ENCODE measurements at places on chromosomes 4 and X.

- DNase-seq = no peak
Observed at GRCh38 chr4:60617731-60618130, 582.4 kb upstream of the ADGRL3 start.

DNA sequence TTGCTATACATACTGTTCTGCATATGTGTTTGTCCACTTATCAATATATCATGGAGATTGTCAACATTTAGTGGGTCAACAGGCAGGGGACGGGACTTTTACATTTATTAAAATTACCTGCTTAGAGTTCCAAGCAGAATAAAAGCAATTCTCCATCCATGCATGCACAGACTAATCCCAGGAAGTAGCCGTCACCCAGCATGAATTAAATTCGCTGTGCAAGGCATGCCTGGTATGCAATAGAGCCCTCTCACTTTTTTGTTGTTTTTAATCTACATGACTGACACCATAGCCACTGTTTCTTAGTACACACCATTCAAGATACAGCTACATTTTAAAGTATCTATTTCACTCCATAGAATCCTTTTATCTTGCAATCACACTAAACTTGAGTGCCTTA is 108.9 kb downstream of the USP46 start:
- no peak for DNase-seq

GRCh38 chr4:4320951-4321714 is 31.1 kb downstream of the ZBTB49 start:
- no peak for DNase-seq

- DNase-seq = no peak
Observed at GRCh38 chrX:23885803-23886202, 21.9 kb downstream of the APOO start.

GRCh38 chr4:73583666-73584065 is 36.6 kb downstream of the RASSF6 start:
- no peak for DNase-seq

DNA sequence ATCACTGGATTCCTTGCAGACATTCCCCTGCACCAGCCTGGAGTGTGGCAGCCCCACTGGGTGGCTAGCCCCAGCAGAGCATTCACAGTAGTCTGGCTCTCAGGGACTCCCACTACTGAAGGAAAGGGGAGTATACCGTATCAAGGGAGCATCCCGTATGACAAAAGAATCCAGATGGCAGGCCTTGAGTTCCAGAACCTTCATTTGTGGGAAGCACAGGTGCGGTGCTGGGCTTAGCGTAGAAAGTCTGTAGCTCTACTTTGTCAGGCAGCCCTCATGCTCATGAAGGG is 79.6 kb downstream of the CENPC start:
- DNase-seq = no peak

DNA sequence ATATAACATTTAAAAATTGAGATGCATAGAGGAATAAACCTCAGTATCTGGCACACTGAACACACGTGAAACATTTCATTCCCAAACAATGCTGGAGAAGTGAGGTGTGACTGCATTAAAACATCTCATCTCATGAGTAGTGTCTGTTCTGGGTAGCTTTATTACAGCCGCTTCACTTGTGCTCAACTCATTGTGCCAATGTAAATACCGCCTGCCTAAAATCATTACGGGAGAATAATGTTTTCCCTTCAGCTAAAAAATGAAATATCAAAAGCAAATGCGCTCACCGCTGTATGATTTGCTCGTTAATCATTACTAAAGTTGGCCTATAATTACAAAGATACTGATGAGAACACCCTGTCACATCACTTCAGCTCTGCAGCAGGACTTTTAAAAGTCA is 110.2 kb upstream of the PRPS2 start:
- no peak for DNase-seq

DNA sequence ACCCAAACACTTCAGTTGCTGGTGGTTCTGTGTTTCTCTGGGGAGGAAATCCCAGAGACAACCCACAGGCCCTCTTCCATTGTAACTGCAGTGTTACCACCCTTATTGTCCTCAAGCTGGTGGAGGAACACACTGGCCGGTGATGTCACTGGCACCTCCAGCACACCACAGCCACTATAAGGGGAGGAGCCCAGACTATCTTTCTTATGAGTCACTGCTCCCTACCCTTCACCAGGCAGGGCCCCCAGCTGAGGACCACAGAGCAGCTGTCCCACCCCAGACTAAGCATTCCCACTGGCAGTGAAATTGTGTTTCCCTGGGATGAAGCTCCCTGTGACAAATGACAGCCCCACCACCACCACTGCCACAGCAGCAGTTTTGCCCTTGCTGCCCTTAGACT is 171.8 kb upstream of the FGF16 start:
- DNase-seq = no peak

- no peak for DNase-seq
Observed at GRCh38 chr4:143390764-143391163, 54.1 kb downstream of the GAB1 start.

Measured in hematopoietic multipotent progenitor cell treated with erythropoietin and hydrocortisone succinate and interleukin-3 and kit ligand, for 6 days (in vitro differentiated cells).